ENCODE measurements at places on chromosomes 13 and 19.

GRCh38 chr19:51168564-51169282 is 26.6 kb downstream of the SIGLEC7 start:
- DNase-seq: no peak

GRCh38 chr19:32824191-32824751 is 45.3 kb downstream of the SLC7A9 start:
- DNase-seq: no peak

- no peak for DNase-seq
These were observed 21.5 kb upstream of the SLC39A3 start for GRCh38 chr19:2761309-2761677.

DNA sequence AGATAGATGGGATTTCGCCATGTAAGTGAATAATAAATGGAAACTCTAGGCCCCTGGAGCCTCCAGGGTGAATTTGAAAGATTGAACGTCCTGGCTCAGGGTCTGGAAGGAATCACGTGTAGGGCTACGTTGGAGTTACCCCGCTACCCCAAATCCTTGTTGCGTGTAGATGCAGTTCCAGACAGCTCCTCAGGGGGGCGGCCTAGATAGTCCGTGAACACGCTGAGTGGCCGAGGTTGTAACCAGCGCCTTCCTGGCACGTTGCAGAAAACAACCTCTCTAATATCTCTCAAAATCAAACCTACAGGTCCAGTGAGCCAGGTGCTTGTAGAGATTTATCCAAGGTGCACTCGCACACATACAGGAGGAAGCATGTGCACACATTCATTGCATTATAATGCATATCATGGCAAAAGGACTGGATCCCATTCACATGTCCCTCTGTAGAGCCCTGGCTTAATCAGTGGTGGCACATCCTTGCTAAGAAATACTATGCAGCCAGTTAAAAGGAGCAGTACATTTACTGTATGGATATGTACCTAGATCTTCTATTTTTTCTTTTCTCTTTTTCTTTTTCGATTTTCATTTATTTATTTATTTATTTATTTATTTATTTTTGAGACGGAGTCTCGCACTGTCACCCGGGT is 2.5 kb upstream of the KEAP1 start:
- peak; percentile 91 for DNase-seq

- DNase-seq: no peak
These were observed 263.5 kb downstream of the GPC5 start for GRCh38 chr13:91661692-91662490.

- no peak for DNase-seq
These were observed 34.6 kb downstream of the NFIX start for GRCh38 chr19:13029893-13030292.

- DNase-seq: no peak
These were observed 80.6 kb downstream of the KDM4B start for GRCh38 chr19:5049561-5049960.

DNA sequence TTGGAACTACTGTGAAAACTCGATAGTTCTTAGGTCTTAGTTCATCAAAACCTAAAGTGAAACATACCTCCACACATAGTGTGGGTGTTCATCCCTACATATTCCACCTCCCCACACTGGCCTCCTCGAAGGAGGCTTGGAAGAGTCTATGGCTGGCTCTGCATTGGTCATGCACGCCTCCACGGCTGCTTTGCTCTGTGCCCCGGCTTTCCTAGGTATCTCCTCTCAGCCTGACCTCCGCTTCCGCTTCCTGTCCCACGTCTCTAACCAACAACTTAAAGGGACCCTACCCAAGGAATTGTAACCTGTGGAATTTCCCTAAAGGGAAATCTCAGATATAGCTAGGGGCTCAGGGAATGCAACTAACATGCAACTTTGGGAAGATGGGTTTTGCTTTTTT is 79.7 kb upstream of the MBNL2 start:
- DNase-seq: no peak

DNA sequence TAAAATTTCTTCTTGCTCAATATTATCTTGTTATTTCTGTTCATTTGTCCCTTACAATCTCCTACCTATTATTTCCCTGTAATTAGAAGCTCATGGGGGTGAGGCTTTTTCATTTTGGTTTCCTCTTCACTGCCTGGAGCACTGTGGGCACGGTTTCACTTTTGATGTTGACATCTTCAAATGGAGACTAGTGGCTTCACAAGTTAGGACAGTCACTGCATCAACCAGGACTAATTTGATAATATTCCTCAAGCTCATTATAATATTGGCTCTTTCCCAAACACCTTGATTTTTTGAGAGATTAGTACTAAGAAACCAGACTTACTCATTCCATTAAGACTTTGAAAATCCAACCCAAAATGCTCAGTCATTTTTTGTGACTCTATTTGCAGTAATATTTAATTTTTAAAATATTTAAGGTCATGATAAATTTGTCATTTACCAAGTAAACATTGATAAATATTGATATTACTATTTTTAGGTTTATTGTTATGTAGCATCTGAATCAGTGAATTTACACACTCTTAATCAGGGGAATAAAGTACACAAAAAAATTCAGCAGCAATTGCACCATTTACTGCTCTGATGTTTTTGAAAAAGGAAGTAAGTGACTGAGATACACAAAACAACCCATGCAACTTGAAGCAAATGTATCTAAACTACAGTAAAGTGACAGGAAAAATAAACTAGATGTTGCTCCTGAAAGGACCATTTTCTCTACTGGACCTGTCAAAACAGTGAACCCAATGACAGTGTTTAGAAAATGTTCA is 28.8 kb upstream of the RCBTB2 start:
- DNase-seq: no peak

DNA sequence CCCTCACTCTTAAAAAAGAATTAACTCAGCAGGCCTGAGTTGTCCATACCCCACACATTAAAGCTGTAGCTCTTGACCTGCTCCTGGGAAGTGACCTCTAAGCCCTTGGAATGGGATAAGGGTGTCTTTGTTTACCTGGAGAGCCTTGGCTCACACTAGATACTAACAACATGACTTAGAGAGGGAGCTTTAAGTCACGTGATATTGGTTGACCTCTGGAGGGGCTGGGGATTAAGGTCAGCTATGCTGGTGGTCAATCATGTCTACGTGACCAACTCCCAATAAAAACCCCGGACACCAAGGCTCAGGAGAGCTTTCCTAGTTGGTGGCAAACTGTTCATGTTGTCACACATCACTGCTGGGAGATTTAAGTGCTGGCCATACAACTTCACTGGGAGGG is 2.9 kb downstream of the NWD1 start:
- no peak for DNase-seq

GRCh38 chr13:20192158-20192835 is 441 bp downstream of the GJB2 start:
- peak; percentile 26 for DNase-seq

DNA sequence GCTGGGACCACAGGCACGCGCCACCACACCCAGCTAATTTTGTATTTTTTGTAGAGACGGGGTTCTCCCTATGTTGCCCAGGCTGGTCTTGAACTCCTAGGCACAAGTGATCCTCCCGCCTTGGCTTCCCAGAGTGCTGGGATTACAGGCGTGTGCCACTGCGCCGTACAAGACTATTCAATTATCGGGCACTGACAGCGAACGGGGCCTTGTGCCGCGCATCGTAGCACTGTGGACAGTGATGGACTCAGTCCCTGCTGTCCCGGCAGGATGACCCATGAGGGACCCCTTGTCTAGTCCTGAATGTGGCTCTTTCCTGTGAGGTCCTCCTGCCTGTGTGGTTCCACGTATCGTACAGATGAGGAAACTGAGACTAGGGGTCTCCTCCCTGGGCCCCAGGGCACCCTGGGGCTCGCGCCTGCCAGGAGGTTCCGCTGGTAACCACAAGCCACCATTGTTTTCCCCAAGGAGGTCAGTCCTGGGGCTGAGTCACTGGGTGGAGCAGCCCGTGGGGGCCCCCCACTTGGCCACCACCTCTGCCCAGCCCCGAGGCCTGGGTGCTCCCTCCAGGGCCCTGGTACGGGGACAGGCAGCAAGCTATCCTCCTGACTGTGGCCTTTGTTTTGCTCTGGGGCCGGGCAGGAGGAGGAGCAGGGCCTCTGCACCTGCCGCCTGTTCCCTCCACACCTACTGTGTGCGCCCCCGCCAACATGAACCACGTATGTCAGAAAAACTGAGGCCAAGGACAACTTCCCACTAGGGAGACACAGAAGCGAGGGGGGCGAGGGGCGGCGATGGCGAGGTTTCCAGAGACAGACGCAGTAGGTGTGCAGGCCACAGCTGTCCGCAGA is 2.9 kb upstream of the TCF3 start:
- no peak for DNase-seq

DNA sequence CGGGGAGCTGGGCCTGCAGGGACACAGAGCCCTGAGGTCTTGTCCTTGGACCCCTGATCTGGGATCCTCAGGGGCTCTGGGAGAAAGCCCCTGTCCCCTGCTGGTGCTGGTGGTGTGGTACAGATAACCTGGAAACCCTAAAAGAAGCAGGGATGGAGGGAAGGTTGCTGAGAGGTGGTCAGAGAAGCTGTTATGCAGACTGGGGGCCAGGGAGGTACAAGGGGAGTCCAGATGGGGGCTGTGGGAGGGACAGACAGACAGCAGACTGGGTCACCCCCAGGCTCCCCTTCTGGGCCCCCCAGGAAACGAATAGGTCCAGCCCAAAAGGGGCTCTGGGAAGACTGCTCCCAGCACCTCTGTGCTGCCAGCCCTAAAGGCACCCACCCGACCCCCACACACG is 34.7 kb upstream of the PEPD start:
- DNase-seq: no peak

DNA sequence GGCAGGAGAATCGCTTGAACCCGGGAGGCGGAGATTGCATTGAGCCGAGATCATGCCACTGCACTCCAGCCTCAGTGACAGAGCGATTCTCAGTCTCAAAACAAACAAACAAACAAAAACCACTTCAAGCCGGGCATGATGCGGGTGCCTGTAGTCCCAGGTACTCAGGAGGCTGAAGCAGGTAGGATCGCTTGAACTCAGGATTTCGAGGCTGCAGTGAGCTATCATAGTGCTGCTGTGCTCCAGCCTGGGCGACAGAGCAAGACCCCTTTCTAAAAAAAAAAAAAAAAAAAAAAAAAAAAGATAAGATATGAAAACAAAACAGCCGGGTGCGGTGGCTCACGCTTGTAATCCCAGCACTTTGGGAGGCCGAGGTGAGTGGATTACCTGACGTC is 12.9 kb downstream of the PPP1R14A start:
- DNase-seq: no peak

- no peak for DNase-seq
These were observed 141.3 kb upstream of the FBXL3 start for GRCh38 chr13:77168237-77168636.

GRCh38 chr19:8096071-8096470 is 43.5 kb downstream of the CCL25 start:
- no peak for DNase-seq

GRCh38 chr13:28718196-28718542 is 601 bp downstream of the SLC46A3 start:
- DNase-seq: no peak

DNA sequence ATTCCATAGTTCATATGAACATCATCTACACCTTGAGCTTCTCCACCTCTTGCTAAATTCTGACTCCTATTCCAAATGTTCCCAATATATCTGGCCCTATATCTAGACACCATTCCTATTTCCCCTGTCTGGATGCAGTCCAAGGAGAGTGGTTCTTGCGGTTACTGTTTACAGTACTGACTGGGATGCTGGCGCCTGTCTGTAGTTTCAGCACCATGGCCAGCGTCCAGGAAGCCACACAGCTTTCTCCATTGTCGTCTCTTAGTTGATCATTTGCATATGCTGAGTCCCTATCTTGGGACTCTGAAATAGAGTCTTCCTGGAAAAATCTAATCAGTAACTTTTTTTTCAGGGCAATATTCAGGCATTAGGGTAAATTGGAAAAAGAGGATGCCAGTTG is 14.9 kb downstream of the LAIR2 start:
- peak; percentile 78 for DNase-seq

DNA sequence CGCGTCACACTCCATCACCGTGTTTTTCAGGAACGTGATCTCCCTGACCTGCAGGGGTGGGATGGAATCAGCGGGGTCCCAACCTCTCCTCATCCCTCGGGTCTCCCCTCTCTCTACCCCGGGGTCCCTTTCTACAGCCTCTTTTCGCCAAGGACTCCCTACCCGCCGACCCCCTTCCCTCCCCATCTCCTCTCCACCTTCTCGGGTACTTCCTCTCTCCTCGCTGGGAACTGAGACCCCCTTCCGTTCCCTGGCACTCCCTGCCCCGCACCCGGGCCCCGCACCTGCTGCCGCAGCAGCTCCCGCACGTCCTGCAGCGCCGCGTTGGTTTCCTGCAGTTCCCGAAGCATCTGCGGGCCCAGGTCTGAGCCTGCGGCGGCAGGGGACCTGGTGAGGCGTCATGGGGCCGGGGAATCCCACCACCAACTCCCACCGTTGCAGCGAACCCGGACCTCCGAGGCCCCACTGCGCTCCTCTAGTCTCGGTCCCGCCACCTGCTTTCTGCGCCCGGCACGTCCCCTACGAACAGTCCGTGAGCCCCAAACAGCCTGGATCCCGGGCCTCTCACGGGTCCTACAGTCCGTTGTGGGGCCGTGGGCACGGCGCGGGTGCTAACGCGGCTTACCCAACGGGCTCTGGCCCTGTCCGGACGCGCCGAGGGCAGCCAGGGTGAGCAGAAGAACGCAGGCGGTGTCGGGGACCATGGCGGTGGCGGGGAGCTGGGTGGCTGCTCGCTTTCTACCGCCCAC is at the start of gene COMP:
COMP (minus strand) TSS at position 740 of the 749 bp plus-strand sequence; CDS start at position 704, 36 bp downstream.
- DNase-seq: no peak

- DNase-seq: peak; percentile 37
These were observed 29.7 kb downstream of the NAXD start for GRCh38 chr13:110644892-110645521.

- DNase-seq: no peak
These were observed 293.3 kb upstream of the MAB21L1 start for GRCh38 chr13:35769812-35770211.

GRCh38 chr19:1445185-1445931 is 4.6 kb upstream of the APC2 start:
- DNase-seq: peak; percentile 84

DNA sequence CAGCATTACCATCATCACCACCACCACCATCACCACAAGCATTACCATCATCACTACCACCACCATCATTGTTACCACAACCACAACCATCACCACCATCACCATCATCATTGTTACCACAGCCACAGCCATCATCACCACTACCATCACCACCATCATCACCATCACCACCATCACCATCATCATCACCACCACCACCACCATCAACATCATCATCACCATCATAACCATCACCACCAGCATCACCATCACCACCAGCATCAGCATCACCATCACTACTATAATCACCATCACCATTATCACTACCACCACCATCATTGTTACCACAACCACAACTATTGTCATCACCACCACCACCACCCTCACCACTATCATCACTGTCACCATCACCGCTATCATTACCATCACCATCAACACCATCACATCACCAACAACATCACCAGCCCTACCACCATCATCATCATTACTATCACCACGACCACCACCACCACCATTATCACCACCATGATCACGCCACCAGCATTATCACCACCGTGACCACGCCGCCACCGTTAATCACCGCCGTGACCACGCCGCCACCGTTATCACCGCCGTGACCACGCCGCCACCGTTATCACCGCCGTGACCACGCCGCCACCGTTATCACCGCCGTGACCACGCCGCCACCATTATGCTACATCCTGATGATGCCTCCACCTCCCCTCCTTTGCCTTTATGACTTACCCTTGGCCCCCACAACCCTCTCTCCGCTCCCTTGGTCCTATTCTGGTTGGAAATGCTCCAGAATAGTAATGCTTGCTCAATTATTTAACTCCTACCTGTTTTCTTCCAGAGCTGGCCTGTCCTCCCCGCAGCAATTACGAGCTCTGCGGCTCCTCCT is 10.0 kb upstream of the FXYD3 start:
- no peak for DNase-seq
